Natural killer cell treated with Interleukin-12 subunit alpha and Interleukin-12 subunit beta and Interleukin-15 and Interleukin-18, amount 100 ng/mL, for 72 hours (primary cell): ENCODE measurements at places on chromosomes 11 and 22.

DNA sequence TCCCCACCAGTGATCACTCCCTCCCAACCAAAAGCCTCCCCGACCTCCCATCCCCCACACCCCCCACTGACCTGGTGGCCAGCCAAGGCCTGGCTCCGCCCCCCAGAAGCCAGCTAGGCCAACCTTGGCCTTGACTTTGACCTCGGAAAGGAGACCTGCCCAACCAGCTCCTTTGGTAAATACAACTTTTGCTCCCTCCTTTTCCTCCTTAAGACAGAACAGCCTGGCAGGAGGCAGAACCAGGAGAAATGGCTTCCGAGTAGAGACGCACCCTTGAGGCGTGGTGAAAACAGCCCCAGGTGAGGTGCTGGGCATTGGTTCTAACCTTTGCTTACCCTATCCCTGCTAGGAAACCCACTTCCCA lies 27.0 kb downstream of the PLEKHA7 start:
- no peak for DNase-seq

GRCh38 chr11:38345286-38345685 lies 1747.2 kb upstream of the RAG2 start:
- no peak for DNase-seq

- DNase-seq: no peak
Observed at GRCh38 chr11:12565406-12565805, 108.8 kb upstream of the TEAD1 start.

- no peak for DNase-seq
Observed at GRCh38 chr22:36369004-36369921, 18.5 kb downstream of the MYH9 start.
